Activated CD4-positive, alpha-beta T cell treated with anti-CD3 and anti-CD28 coated beads, Interleukin-2, Interleukin-6, amounts not matched to agents 100 ng/mL and 50 ng/mL, durations not matched to agents 16 hours and 8 hours (primary cell): ENCODE measurements at places on chromosomes 2 and 18.

GRCh38 chr2:105490204-105490603, 91.4 kb upstream of the FHL2 start:
- DNase-seq: no peak

DNA sequence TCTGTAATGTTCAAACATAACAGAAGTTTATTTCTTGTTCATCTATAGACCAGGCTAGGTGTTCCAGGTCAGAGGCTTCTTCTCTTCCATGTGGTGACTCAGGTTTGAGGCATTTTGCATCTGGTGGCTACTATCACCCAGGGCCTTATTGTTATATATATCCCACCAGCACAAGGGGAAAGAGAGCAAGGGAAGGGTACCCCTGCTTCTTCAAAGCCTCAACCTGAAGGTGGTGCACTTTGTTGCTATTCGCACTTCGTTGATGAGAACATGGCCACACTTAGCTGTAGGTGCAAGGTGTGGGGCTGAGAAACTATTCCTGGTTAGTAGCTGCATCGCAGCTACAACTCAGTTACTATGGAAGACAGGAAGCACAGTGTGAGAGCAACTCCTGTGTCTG, 27.4 kb upstream of the SLC3A1 start:
- DNase-seq: no peak

GRCh38 chr2:134288814-134289213, 34.9 kb downstream of the MGAT5 start:
- DNase-seq: peak; percentile 50

DNA sequence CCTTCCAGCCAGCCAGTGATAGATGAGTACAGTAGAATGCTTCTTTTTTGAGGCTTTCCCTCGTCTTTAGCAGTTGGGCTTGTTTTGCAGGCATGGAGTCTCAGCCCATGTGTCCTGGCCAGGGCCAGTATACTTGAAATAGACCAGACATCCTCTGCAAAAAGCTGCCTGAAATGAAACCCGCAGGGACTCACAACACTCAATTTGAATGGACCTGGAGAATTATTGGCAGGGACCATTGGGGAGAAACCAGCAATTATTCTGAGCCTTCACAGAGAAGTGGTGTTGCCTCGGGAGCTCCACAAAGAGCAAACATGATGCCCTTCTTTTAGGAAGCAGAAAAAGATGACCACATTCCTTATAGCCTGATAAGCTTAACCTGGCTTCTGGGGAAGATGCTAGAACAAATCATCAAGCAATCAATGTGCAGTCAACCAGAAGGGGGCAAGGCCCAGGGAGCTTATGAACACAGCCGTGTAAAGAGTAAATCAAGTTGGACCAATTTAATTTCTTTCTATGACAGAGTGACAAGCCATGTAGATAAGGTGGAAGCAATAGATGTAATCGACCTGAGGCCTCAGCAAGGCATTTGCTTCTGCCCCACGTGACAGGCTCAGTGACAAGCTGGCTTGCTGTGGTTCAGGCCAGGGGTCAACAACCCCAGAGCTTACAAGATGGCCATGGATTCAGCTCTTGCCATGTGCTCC, 42.1 kb downstream of the BOD1L2 start:
- DNase-seq: no peak

DNA sequence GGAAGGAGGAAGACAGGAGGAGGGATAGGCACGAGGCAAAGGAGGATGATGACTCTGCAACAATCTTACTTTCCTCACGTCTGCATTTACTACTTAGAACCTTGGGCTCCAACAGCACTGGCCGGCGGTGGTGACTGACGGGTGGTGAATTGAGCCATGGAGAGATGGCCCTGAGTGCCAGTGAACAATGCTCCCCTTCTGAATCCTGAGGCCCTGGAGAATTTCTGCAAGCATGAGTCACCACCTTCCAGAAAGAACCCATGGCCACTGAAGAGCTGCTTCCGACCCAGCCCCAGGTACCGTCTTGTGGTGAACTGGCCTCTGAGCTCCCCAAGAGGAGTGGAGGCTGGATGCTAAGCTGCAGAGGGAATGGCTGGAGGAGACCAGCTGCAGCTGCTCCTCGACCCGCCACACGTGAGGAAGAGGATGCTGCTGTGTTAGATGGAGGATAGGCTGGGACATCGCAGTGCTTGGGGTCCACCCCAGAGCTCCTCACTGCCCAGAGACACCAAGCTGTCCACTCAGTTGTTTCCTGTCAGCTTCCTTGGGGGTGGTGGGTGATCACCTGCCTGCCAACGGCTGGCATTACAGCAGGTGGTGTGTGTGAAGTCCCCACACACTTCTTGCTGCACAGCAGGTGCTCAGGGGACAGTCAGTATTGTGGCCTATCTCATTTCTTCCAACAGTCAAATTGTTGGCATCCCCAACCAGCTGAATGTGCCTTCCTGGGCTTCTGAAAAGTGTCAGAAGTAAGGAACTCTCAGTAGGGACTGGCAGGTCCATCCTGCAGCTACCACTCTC, 186.5 kb upstream of the ID2 start:
- DNase-seq: no peak

DNA sequence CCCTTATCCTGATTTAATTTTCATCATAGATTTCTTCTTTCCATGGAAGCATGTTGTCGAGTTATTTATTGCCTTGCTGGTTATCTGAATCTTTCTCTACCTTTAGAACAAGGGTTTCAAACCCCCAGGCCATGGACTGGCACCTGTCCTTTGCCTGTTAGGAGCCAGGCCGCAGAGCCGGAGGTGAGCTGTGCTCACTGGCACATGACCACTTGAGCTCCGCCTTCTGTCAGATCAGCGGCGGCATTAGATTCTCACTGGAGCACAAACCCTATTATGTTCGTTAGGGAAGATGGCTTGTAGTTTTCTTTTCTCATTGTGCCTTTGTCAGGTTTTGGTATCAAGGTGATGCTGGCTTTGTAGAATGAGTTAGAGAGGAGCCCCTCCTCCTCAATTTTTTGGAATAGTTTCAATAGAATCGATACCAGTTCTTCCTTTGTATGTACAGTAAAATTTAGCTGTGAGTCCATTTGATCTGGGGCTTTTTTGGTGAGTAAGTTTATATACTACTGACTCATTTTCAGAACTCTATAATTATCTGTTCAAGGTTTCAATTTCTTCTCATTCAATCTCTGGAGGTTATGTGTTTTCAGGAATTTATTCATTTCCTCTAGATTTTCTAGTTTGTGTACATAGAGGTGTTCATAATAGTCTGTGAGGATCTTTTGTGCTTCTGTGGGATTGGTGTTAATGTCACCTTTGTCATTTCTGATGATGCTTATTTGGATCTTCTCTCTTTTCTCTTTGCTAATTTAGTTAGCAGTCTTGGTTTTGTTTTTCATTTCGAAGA, 668.0 kb upstream of the FAM98A start:
- DNase-seq: peak; percentile 17

- DNase-seq: no peak
Observed at GRCh38 chr2:148177559-148177958, 156.7 kb downstream of the MBD5 start.

GRCh38 chr2:233994151-233994550, 56.4 kb upstream of the SPP2 start:
- no peak for DNase-seq

- no peak for DNase-seq
Observed at GRCh38 chr2:28643911-28644334, 107.7 kb upstream of the PPP1CB start.

GRCh38 chr2:85579266-85579935, 2.0 kb downstream of the VAMP8 start:
- DNase-seq: no peak

- no peak for DNase-seq
Observed at GRCh38 chr18:4720518-4720917, 265.4 kb upstream of the DLGAP1 start.

DNA sequence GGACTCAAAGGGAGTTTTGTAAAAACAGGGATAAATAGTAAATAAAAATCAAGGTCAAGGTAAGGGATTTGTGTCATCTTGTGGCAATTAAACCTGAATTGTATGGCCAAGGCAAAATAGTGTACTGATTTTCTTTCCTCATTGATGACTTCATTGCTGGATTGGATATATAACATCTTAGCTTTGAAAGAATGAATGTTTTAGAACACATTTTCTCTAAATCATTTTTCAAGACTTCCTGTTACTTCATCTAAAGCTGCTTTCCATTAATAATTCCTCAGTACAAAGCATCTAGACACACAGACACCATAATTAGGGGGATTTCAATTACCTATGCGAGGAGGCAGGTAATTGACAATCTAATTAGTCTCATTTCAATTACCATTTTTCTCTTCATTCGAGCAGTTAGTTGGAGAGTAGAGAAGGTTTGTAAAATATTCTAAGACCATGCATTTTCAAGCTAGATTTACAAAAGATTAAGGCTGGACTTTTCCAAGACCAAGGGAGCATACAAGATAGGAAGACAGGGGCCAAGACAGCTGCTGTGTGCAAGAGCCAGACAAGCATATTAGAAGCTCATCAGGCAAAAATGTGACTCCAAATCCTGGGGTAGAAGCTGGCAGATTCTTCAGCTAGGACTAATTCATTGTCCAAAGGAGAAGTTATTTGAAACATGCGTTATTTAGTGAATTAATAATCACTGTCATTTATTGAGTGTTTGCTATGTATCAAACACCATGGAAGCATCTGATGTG, 253.6 kb downstream of the EPHA4 start:
- DNase-seq: no peak

GRCh38 chr18:8847066-8847755, 141.9 kb downstream of the MTCL1 start:
- DNase-seq: no peak
